SK-N-DZ (cell line): ENCODE measurements at places on chromosomes 13 and 19.

- no peak for DNase-seq
Measured at GRCh38 chr13:50419896-50420295, 404.7 kb downstream of the KCNRG start.

DNA sequence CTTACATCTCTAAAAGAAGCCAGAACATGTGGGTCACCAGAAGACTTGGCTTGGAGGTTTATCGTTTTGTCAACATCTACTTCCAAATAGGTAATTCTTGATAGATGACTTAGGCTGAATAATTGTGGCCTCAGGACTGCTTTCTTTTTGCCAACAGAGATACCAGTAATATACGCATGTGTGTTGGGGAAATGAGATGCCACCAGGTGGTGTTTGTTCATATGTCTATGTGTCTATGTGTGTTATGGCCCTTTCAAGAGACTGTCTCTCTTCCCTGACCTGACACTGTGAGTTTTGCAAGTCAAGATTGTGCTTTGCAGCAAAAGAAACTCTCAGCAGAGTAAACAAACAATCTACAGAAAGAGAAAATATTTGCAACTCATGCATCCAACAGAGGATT is 31.6 kb upstream of the METTL21C start:
- DNase-seq, result no peak

GRCh38 chr13:91348906-91349435 is 1.5 kb downstream of the MIR17HG start:
- peak; percentile 86 for DNase-seq

GRCh38 chr13:53001444-53002225 is 27.0 kb upstream of the OLFM4 start:
- DNase-seq, result no peak

- DNase-seq, result no peak
Measured at GRCh38 chr13:30396434-30397075, 25.7 kb upstream of the UBE2L5 start.

GRCh38 chr13:45327253-45327955 is 13.6 kb downstream of the TPT1 start:
- no peak for DNase-seq

DNA sequence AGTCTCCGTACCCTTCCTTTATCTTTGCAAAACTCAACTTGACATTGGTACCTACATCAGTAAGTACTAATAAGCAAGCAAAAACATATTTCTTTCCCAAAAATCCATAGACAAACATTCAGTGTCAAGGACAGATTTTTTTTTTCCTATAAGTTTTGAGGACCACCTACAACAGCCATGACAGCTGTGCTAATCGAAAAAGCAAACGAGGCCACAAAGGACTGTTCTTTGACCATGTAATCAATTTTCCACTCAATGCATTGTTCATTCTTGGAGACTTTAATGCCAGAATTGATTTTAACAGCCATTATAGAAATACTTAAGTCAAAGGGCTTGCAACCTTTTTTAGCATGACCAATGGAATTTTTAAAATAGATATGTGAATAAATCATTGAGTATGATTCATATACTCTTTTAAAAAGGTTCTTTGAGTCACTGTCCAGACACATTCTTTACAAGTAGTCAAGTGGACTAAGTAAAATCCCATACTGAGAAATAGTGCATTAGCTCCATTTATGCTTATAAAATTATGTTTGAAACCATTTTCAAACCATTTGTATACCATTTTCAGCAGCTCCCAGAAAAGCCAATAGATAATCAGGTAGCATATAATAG is 323.9 kb downstream of the MZT1 start:
- no peak for DNase-seq

- DNase-seq, result no peak
Measured at GRCh38 chr19:41344162-41344561, 9.6 kb downstream of the TGFB1 start.

- DNase-seq, result no peak
Measured at GRCh38 chr19:47758443-47758804, 13.1 kb downstream of the NOP53 start.

DNA sequence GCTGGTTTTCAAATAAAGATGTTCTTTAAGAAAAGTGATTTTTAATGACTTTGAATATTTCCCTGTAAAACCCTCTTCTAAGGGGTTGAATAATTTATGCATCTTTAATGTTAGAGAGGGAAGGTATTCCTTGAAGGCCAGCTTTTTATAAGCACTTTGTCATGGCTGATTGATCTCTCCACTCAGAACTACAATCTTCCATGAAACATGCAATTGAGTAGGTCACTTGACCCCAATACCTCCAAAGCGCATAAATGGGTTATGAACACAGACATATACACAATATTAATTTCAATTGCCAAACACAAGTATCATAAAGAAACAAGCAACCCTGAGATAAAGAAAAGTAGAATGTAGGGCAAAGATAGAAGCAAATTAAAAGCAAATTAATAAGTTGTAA is 359.9 kb downstream of the MTUS2 start:
- DNase-seq, result no peak

GRCh38 chr13:91459485-91459884 is 61.1 kb downstream of the GPC5 start:
- no peak for DNase-seq

GRCh38 chr13:27622881-27623280 is 1.2 kb downstream of the POLR1D start:
- DNase-seq, result no peak

DNA sequence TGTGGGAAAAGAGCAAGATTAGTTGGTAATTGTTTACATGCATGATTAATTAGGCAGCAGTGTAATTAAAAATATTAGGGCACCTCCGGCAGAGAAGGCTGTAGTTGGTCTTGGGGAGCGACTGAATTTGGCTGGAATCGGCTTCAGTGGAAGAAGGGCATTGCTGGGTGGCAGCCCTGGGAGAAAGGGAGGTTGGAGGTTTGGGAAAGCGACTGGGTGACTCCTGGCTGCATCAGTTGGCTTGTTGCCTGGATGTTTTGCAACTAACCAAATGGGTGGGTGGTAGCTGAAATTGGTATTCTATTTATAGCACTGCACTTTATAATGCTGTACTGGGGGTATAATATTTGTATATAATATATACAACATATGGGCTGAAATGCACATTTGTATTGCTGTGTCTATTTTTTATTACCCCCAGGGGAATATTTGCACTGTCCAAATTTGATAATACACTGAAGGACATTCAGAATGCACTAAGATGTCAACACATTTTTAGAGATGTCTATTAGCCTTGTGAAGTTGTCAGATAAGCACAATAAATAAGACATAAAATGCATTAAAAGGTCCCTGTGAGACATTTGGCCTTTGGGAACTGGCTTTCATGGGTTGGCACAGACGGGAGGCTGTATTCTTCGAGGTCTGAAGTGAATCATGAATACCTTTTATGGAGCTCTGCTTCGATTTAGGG is 1.7 kb downstream of the B3GLCT start:
- DNase-seq, result no peak

DNA sequence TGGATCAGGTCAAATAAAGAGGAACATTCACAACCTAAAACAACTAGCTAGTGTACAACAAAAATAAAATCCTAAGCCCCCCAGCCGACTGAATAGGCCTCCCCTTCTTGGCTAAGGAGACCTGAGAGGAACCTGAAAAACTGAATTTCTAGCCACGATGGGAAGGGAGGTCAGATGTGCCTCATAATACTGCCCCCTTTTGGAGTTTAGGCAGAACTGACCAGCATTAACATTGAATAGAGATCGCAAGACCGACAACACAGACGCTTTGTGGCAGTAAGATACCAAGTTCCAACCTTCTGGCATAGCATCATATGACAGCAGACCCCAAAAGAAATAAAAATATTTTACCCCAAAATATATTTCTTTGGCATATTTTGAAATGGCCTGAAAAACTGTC is 15.9 kb downstream of the CBY2 start:
- peak; percentile 25 for DNase-seq

- DNase-seq, result no peak
Measured at GRCh38 chr19:6519289-6519688, 11.5 kb upstream of the TNFSF9 start.

- no peak for DNase-seq
Measured at GRCh38 chr13:99875391-99875790, 96.2 kb downstream of the ZIC5 start.

DNA sequence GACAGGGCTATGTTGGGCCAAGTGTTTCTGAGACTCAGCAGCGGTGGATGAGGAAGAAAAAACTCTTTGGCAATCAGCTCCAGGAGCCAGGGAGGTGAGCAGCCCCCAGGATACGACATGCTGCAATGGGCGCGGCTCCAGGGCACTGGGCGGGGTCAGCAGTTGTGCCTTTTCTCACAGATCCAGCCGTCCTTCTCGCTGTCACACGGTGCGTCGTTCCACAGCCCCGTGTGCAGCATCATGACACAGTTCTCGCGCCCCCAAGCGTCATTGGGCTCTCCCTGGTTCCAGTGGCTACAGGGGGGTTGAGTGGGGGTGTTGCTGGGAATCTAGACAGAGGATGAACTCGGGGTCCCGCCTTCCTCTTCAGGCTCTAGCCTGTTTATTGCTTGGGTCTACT is 2.7 kb downstream of the CLEC4G start:
- DNase-seq, result no peak

- no peak for DNase-seq
Measured at GRCh38 chr13:97798171-97798821, 155.2 kb upstream of the IPO5 start.

GRCh38 chr19:51724543-51724942 is 752 bp upstream of the HAS1 start:
- no peak for DNase-seq

DNA sequence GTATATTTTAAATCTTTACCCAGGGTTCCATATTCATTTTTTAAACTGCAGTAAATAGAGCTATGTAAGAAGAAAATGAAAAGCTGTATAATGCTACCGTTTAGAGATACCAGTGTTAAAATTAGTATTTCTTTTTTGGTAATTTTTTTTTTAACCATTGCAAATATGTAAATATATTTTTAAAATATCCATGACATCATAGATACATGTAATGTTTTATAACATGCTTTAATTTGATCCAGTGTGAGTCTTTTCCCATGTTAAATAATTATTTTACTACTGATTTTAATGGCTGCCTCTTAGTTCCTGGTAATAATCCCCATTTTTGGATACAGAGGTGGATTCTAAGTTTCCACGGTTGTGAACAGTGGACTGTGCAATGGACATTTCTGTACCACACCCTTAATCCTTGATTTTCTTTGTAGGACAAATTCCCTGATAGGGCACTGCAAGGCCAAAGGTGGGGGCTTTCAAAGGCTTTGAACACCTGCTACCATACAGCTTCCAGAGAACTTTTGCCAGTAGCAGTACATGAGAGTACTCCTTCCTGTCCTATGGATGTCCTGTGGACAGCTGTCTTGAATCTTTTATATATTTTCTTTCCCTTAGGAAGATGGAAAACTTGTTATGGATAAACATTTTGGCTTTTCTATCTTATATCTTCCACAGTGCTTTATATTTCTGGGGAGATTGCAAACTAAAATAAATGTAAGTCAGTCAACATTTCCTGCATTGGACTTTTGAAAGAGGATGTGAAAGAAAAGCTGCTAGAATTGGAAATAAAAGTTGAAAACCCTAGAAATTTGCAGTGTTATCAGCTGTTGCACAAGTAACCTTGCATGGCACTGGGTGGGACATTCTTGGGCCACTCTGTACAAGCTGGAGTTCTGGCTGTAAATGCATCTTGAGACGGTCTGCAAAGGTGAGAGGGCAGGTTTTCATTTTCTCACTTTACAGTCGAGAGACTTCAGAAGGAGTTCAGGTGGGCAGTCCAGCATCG is 46.8 kb downstream of the ARHGEF7 start:
- DNase-seq, result no peak

DNA sequence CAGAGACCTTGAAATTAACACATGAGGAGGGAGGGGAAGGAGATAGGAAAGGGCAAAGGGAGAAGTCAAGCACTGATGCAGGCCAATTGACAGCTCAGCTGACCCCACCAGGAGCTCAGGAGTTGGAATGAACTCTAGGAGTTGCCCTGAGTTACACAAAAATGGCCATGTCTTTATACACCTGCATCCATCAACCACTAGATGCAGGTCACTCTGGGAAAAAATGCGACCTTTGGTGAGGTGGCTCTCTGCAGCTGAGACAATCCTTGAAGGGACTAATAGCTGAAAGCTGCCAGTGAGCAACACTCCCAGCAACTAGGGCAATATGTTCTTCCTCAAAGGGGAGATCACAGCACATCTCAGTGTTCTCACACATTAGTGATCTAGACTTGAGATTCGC is 222.8 kb downstream of the RBM26 start:
- no peak for DNase-seq

- no peak for DNase-seq
Measured at GRCh38 chr13:29106651-29107050, 286.5 kb downstream of the MTUS2 start.

DNA sequence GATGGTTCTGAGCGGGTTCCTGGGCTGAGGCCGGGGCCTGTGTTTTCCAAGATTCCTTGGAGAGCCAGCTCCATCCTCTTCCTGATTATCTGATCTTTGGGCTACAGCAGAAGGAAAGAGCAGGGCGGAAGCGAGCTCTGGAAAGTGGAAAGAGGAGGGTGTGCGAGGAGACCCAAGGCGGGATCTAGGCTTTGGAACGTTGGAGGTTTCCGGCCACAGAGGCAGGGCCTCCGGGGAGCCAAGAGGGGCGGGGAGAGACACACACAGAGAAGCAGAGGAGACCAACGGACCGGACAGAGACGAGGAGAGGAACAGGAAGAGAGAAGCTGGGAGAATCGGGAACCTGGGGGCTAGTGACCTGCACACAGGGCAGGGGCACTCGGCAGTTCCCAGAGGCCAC is at the start of gene CLEC11A:
TSS of gene CLEC11A (plus strand) at position 296 of the 400 bp plus-strand sequence. CDS start 162 bp downstream, outside the sequence.
- peak; percentile 55 for DNase-seq

DNA sequence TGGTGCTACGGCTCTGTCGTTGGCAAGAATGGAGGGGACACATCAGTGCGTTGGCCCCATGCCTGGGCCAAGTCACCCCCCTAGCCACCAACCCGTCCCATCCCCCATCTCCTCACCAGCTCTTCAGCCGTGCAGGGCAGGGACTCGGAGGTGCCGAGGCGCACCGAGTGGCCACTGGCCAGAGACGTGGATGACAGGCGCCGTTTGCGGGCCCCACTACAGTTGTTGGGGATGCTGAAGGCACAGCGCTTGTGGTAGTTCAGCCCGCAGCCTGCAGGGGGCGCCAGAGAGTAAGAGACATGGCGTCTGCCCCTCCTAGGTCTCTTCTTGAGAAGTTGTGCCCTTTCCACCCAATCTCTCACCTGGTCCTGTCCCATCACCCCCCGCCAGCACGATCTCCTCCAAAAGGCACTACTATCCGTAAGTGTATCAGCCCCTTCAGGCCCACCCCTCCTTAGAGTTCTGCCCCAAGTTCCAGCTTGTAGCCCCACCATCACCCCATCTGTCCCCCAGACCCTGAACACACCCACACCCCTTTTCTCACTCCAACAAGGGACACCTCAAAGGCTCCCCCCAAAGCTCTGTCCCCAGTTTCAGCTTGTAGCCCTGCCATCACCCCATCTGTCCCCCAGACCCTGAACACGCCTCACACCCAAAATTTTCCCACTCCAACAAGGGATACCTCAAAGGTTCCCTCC is 12.4 kb downstream of the PRKD2 start:
- no peak for DNase-seq
